ENCODE measurements at places on chromosomes 7 and 10.

DNA sequence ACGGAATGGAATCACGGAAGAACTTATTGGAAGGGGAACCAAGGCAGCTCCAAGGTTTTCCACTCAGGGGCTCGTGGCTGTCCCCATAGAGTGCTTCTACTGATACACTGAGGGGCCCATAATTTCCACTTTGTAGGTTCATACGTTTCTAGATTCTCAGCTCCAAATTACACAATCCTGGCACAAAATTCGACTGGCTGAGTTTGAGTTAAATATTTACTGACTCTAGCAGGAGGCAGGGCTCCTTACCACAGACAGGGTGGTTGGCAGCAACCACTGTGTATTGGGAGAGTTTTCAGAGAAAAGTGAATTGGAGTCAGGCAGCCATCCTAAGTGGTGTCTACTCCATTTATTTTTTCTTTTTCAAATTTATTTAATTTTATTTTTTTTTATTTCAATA, 55.4 kb upstream of the SEC61G start:
- DNase-seq = no peak

DNA sequence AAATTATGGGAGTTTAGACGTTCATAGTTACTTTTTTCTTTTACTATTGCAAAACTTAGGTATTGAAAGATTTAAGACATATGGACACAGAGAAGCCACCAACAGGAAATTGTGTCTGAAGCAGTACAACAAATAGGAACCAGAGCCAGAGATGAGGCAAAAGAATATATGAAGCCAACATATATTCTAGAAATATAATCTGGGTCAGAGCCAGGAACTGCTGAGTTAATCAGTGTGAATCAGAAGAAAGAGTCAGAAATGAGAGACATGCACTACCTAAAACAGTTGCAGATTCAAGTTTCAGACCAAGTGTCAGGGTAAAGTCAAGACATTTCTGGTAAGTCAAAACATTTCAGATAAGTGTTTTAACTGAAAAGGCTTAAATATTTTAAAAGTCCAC, 67.7 kb downstream of the DGKB start:
- DNase-seq = peak; percentile 11

GRCh38 chr7:71526106-71526505, 394.2 kb downstream of the GALNT17 start:
- no peak for DNase-seq

GRCh38 chr7:27751888-27752660, 12.1 kb downstream of the TAX1BP1 start:
- DNase-seq = no peak

- no peak for DNase-seq
Measured at GRCh38 chr7:129750501-129750900, 139.0 kb downstream of the NRF1 start.

GRCh38 chr7:36863901-36864701, 139.8 kb upstream of the AOAH start:
- no peak for DNase-seq

- no peak for DNase-seq
Measured at GRCh38 chr7:31061185-31061584, 9.1 kb downstream of the ADCYAP1R1 start.

GRCh38 chr10:85235258-85235657, 906.9 kb downstream of the CCSER2 start:
- peak; percentile 1 for DNase-seq

- DNase-seq = peak; percentile 21
Measured at GRCh38 chr10:87658321-87658795, 1.3 kb upstream of the PAPSS2 start.

DNA sequence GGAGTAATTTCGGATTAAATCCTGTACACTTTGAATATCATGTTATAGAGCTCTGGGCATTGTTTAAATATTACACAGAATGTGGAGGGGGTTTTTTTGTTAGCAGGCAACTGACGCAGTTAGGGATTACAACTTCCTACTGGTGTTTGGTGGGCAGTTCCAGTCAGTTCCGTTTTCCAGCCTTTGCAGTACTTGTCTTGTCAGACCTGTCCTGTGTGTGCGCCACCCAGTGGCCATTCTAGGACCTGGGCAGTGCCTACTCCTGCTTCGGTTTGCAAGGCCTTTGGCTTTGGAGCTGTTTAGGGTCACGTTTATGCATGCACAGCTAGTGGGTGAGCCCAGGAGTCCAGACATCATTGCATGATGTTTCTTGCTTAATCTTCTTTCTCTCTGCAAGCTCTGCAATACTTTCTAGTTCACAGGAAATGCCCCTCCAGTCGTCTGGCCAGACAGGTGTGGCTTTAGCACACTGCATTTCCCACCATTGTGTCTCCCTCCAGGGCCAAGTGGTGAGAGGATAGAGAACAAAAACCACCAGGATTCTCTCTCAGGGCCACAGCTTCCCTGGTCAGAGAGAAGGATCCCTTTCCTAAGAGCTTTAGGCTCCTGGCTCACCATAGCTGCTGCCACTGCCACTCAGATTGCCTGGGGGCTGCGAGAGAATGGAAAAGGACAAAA, 96.5 kb upstream of the TARP start:
- DNase-seq = peak; percentile 90

DNA sequence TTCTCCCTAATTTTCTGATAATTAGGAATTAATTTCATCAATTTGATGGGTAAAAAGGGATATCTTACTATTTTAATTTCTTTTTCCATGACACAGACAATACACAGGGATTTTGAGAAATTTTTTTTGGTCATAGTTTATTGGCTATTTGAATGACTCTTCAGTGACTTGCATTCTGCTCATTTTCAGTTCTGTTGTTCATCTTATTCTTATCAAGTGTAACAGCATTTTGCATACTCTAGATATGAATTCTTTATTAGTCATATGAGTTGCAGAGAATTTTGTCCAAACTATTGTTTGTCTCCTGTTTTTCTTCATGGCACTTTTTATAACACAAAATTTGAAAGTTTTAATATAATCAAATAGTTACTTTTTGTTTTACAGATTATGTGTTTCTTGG, 41.7 kb downstream of the MKLN1 start:
- no peak for DNase-seq

GRCh38 chr10:74177140-74177677, 26.2 kb downstream of the ADK start:
- peak; percentile 51 for DNase-seq

DNA sequence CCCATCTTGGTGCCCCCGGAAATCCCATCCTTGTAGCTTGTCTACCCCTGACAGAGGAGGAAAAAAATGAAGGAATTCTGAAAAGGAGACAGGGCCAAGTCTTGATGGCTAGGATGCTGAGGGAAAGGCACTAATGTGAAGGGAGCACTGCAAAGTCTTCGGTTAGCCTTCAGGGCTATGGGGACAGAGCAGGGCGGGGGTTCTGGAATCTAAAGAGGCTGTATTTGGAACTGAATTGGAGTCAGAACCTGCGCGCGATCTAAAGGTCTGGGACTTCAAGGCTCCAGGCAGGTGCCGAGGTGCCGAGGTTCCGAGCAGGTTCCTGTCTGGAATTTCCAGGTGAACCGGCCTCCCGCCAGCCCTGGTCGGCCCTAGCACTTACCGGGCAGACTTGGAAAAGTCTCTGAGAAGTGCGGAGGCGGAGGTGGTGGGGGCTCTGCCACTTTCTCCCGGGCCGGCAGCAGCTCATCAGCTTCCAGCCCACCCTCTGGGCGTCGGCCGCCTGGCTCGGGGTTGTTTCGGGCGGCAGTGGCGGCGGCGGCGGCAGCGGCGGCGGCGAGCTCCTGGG, 781 bp downstream of the GBX1 start:
- DNase-seq = no peak

DNA sequence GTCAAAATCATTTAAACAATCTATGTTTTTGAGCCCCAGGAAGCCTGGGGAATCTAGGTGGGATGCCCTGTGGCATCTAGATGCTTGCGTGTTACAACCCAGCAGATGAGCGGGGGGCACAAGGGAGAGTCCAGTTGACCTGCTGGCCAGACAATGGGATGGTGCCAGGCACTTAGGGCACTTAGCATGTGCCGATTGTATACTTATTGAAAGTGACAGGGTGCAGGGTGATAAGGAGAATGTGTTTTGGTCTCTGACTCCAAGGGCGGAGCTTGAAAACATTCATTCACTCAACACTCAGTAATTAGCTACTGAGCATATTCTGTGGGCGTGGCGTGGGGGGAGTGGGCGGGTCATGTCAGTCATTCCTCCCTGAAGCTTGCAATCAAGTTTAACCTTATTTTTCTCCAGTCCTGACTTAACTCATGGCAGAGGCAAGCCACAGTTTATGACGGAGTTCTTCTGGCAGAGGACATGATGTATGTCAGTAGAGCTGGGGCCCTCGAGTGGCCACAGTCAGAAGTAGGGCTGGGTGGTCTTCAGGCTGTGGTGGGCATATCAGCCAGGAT, 115.1 kb downstream of the PRKCQ start:
- DNase-seq = no peak

GRCh38 chr10:121683366-121683765, 85.1 kb upstream of the FGFR2 start:
- DNase-seq = no peak

GRCh38 chr10:122461729-122462532, 578 bp downstream of the HTRA1 start:
- peak; percentile 71 for DNase-seq

- DNase-seq = peak; percentile 80
Measured at GRCh38 chr10:103044942-103045489, 126.9 kb downstream of the CNNM2 start.

DNA sequence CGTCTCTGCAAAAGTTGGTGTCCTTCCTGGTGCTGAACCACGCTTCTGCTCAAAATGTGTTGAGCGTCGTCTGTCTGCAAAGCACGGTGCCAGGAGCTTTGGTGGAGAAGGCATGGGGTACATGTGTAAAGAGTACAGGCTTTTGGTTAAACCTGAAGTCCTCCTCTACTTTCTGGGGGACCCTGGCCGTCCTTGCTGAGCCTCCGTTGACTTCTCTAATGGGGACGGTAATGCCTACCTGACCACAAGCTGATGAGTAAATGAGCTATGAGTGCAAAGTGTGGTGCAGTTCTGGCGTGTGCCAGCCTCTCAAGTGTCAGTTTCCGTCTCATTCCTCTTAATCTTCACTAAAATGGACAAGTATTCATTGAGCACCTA, 527 bp upstream of the HERPUD2 start:
- no peak for DNase-seq

- DNase-seq = peak; percentile 88
Measured at GRCh38 chr10:89129911-89130310, 77.2 kb downstream of the CH25H start.

GRCh38 chr10:5467207-5467535, 32.2 kb downstream of the CALML5 start:
- DNase-seq = peak; percentile 11

- DNase-seq = no peak
Measured at GRCh38 chr7:45702751-45703150, 128.6 kb downstream of the ADCY1 start.

- DNase-seq = peak; percentile 60
Measured at GRCh38 chr7:139602143-139602722, 78.7 kb downstream of the CLEC2L start.

DNA sequence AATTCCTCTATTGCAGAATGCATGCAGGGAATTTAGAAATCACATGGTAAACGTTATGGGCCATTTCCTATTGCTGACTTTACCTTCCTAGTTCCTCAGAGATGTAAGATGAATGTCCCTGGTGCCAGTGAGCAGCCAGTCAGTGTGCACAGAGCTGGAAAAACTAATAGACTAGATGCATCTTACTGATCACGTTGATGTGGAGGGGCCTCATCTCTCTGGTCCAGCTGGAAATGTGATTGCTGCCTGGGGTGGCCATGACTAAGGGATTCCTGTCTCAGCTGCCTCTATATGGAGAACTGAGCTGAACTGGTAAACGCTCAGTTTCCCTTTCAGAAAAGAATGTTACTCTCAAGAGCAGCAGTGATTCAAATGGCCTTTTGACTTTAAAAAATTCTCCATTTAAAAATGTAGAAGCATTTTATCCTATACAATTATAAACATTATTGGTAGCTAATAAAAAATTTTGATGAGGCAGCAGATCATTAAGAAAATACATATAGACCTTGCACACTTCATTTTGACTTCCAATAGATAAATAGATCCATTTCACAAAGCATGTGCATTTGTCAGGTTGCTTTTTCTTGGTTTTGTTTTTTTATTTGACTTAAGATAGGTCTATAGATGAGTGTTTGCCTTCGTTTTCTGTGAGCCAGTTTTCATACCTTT, 80.5 kb upstream of the INSYN2A start:
- no peak for DNase-seq

GRCh38 chr7:122692769-122693309, 6.1 kb downstream of the RNF133 start:
- DNase-seq = no peak

- DNase-seq = peak; percentile 82
Measured at GRCh38 chr10:25666276-25666675, 267.8 kb upstream of the MYO3A start.

DNA sequence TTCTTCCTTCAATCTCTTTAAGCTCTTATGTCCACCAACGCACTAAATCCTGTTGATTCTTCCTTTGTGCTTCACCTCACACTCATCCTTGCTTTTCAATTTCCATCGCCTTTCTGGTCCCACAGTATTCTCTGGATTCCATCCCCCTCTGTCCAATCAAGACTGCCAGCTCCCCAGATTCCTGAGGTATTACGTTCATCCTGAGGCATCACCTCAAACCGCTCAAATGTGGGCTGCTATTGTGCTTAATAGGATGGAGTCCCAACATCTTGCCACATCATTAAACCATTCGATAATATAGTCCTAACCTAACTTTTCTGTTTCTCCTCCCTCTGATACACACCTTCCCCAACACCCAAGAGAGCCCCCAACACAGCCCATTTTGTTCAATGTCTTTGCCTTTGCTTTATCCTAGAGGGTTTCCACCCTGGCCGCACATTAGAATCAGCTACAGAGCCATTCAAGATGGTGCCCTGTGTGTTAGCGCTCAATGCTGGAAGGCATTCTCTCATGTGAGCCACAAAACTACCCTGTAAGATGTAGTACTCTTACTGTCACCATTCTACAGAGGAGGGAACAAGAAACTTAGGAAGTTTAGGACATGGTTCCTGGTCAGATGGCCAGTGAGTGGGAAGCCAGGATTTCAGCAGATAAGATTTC, 79.5 kb upstream of the LEP start:
- peak; percentile 69 for DNase-seq

GRCh38 chr7:50717181-50717580, 65.5 kb downstream of the GRB10 start:
- DNase-seq = no peak

DNA sequence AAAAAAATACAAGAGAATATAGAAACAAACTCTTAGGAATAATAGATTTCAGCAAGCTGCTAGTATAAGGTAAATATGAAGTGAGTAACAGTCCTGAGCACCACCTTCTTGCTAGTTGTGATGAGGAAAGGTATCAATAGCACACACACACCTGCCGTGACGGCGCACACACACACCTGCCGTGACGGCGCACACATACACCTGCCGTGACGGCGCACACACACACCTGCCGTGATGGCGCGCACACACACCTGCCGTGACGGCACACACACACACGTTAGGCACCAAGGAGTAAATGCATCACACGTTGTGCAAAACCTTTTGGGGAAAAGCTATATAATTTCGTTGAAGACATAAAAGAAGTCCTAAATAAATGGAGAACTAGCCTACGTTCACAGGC, 4.7 kb upstream of the JAKMIP3 start:
- DNase-seq = no peak
